ENCODE measurements at places on chromosomes 7 and 10.

- DNase-seq = no peak
Measured at GRCh38 chr7:149109969-149110368, 16.2 kb downstream of the ZNF425 start.

GRCh38 chr7:27784399-27785053, 44.6 kb downstream of the TAX1BP1 start:
- DNase-seq = no peak

GRCh38 chr10:74973741-74974392, 137.6 kb upstream of the SAMD8 start:
- no peak for DNase-seq

GRCh38 chr7:70354409-70355169, 756.3 kb downstream of the AUTS2 start:
- DNase-seq = no peak

- DNase-seq = no peak
Measured at GRCh38 chr7:131103997-131104396, 223.7 kb upstream of the MKLN1 start.

DNA sequence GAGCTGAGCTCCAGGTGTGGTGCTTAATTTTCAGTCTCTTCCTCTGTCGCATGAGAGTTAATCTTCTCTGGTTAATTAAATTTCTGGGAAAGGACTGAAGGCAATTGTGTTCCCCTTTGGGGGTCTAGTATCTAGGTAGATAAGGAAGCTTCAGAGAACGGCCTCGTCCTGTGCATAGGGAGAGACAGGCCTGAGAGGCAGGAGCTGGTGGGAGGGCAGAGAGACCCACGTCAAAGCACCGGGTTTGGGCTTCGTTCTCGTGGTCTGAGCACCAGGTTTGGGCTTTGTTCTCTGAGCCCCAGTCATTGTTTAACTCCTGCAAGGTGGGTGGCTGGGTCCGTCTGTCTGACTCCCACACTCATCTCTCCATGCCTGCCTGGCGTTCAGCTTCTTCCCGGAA, 160.8 kb upstream of the PITRM1 start:
- no peak for DNase-seq

Measured in caudate nucleus (tissue), 63 donors.